ENCODE measurements at places on chromosomes 1 and 21.

GRCh38 chr1:115475901-115476300 lies 137.9 kb upstream of the NGF start:
- DNase-seq = no peak

DNA sequence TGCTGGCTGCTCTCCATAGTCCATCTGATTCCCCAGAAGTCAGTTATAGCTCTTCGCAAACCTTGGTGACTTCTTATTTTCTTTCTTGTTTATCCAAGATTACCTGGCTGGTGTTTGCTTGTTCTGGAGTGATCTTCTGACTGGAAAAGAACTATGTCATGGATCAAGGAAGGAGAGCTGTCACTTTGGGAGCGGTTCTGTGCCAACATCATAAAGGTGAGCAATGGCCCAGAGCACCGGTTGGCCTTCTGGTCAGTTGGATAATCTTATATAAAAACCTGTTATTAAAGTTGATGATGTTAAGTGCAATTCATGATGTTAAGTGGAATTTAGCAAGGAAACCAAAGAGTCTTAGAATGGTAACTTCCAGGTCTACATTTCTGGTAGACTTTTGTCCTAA lies 672 bp downstream of the DHDDS start:
- no peak for DNase-seq

DNA sequence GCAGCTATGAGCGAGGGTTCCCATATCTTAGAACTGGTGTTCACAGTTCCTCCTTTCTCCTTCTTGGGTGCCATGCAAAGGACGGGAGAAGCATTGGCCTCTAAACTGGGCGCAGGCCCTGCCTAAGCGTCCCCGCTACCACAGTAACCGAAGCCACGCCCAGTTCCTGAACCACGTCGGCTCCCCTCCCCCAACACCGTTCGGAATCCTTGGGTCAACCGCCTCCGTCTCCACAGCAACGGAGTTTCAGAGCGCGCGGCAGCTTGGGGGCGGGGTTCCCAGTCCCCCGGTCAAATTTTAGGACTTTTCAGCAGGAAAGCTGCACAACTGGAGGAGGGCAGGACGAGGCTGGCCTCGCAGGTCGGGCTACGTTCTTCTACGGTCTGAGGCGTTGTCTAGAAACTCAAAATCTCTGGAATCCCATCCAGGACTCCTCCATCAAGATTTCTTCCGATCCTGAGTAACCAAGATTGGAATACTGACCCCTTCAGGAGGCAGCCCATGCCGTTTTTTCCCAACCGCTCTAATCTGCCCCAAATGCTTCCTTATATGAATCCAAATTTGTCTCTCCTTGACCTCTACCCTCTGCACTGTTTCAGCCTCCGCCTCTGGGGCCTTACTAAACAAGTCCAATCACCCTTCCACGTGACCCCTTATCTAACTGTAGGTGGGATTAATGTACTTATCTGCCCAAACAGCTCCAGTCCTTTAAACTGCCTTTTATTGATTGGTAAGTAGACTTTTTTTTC lies at the start of gene SPAG17:
Gene SPAG17 (minus strand): TSS at position 145 of the 749 bp plus-strand sequence. CDS start 71 bp downstream, at position 74.
- DNase-seq = peak; percentile 79

DNA sequence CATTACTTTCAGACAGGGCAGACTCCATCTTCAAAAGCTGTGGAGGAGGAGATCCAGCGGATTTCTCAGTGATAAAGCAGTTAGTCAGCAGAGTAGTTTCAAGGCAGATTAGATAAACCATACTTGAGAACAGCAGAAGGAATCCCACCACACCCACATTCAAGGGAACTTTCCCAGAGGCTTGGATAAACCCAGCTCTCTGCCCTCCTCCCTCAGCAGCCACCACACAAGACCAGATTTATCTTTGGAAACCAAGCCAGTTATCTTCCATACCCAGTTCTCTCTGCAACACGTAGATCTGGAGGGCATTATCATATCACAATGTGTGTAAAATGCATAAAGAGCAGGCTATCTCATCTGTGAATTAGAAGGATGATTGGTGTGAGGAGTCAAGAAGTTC lies 40.2 kb downstream of the GFI1 start:
- DNase-seq = no peak

- no peak for DNase-seq
These were observed 3.1 kb downstream of the LAMTOR5 start for GRCh38 chr1:110404401-110404800.

- DNase-seq = peak; percentile 44
These were observed 2.8 kb downstream of the KCNJ9 start for GRCh38 chr1:160083968-160084770.

DNA sequence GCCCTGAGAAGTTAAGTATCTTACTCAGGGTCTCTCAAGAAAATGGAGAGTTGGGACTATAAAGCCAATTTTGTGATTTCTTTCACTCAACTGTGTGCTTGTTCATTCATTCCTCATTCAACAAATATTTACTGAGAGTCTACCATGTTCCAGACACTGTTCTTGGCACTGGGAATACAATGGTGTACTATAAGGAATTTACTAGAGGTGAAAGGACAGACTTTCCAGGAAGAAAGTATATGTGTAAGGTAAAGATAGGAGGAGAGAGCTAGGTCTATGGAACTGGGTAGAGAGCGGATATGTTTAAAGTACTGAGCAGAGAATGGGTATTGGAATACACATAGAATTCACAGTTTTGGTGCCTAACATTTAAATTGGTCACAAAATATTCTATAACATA lies 42.3 kb downstream of the ZNHIT6 start:
- no peak for DNase-seq

- no peak for DNase-seq
These were observed 272.5 kb upstream of the LRRC7 start for GRCh38 chr1:69295265-69295664.

DNA sequence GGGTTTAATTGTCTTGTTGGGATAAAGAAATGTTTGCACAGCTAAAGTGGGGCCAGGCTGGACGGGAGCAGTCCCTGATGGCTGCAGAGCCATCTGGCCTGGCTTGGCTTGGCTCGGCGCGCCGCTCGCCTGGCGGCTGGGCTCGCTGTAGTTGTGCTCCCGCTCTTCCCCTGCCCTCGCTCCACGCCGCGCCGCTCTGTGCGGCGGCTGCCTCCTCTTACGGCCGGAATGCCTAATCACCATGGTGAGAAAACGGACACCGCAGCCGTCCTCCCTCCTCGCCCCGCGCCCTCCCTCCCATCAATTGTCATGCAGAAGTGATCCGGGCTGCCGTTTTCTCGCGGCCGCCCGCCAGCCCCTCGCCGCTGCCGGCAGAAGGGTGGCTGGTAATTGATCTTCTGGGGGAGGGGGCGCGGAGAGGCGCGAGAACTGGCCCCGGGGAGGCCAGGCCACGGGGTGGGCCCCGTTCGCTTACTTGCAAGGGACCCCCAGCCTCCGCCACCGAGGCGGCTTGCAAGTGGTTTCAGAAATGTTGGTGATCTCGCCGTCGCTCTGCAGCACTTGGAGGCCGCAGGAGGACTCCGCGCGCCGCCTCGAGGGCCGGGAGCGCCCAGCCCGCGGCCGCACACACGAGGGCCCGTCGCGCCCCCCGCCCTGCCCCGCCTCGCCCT lies 12.4 kb downstream of the RNF220 start:
- DNase-seq = peak; percentile 73

DNA sequence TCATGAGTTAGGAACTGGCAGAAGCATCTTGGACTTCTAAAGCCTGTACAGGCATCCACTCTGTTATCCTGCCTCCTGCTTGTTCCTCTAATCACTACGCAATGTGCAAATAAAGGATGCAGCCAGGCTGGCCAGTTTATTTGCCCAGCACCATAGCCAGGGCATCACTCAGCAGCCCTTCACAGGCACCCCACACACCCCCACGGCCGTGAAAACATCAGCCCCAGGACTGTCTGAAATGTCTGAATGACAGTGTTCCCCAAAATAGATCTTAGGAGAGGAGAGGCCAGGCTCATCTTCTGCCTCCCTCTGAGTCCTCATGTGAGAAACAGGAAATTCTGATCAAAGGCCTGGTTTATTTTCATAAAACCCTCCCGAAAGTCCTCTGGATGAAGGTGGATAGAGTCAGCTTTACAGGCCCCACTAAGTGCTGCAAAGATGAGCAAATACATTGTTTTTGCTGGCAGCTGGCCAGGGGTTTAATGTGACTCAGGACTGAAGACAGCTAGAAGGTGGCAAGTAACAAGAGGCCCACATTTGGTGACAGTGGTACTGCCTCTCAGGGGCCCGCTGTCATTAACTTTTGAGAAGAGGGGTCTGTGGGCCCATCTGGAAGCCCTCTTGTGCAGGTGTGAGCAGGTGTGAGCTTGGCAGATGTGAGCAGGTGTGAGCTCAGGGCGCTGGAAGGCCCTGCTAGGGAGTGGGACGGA lies 32.9 kb downstream of the GRHL3 start:
- DNase-seq = no peak

GRCh38 chr1:43636006-43636641 lies 13.8 kb upstream of the KDM4A start:
- DNase-seq = no peak

GRCh38 chr1:40901886-40902852 lies 40.0 kb upstream of the CITED4 start:
- peak; percentile 43 for DNase-seq

- DNase-seq = no peak
These were observed 476 bp downstream of the AXDND1 start for GRCh38 chr1:179366093-179366800.

DNA sequence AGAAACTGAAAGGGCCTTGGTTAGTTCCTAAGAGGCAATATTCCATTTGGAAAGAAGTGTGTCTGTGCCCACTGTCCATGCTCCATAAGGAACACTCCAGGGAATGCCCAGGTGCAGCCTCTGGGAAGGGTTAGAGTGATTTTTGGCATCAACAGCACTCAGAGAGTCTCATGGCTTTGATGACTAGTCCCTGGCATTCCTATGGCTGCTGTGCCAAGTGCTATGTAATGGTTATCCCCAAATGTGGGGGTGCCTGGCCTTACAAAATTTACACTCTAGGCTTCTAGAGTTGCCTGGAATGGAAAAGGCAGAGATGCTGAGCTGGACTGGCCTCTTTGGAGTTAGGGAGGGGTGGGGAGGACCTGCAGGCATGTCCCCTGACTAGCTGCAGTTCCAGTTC lies 75.0 kb upstream of the BCAR3 start:
- DNase-seq = no peak

DNA sequence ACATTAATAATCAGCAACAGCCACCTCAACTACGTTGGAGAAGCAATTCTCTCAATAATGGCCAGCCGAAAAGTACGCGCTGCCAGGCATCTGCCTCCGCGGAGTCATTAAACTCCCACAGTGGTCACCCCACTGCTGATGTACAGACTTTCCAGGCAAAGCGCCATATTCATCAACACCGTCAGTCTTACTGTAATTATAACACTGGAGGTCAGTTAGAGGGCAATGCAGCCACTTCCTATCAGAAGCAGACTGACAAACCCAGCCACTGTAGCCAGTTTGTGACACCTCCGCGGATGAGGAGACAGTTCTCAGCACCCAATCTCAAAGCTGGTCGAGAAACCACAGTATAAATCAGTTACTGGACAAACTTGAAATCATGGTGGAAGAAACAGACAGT lies 93.9 kb downstream of the KIF1B start:
- DNase-seq = peak; percentile 70

GRCh38 chr1:9249534-9250410 lies 15.2 kb downstream of the H6PD start:
- DNase-seq = peak; percentile 87

DNA sequence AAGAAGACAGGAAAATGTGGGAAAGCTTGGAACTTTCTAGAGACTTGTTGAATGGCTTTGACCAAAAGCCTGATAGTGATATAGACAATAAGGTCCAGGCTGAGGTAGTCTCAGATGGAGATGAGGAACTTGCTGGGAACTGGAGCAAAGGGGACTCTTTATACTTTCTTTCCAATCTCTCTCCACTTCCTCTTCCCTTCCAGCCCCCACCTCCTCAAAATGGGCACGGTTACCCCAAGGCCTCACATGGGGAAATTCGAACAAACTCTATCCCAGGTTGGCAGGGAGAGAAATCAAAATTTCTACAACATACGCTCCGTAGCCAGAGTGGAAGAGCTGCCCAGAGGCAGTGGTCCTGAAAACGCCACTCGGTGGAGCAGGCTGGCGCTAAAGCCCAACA lies 15.2 kb downstream of the PPT1 start:
- DNase-seq = no peak

- no peak for DNase-seq
These were observed 76.5 kb downstream of the LACTBL1 start for GRCh38 chr1:22896184-22896583.

DNA sequence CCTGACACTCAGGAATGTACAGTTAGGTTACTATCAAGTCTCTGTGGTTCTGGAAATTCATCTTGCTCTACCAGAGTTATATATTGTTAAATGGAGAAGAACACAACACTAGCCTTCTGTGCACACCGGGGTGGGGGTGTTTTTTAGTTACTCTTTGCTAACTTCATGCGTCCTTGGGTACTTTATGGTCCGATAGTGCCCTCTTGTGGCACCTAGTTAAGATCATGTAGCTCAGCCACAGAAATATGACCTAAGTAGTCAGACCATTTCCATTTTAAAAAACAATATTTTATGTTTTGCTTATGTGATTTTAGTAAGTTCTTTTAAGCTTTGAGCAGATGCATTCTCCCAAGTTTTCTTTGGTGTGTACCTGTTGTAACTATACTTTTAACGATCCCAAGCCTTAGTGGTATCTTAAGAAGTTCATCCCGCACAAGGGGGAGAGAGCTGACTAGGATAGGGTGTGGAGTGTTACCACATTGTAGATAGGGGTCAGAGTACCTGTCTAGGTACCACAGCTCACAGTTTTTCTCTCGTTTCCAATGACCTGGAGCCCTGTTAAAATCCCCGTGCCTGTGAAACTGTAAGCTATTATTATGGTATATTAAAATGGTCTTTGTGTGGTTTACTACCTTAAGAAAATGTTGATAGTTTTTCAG lies 20.6 kb upstream of the SH3D21 start:
- DNase-seq = peak; percentile 75

- no peak for DNase-seq
These were observed 30.9 kb downstream of the ZNF670 start for GRCh38 chr1:247047702-247048101.

DNA sequence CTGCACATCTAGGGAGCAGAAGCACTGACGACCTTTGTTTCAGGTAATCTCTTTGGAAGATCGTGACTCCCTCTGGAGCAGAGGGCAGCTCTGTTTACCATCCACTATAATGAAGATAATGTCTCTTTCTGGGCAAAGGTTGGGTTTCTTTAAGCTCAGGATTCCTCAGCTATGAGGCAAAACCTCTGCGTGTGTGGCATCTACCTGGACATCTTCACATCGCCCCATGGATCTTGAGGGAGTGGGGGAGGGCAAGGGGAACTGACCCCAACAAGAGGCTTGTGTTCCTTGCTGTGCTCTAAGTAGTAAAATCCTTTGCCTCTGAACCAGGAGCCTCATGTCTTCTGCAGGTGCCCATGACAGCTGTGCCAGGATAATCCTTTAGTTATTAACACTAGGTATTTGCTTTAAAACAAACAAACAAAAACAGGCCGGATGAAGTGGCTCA lies 19.6 kb downstream of the SPATA45 start:
- DNase-seq = no peak

DNA sequence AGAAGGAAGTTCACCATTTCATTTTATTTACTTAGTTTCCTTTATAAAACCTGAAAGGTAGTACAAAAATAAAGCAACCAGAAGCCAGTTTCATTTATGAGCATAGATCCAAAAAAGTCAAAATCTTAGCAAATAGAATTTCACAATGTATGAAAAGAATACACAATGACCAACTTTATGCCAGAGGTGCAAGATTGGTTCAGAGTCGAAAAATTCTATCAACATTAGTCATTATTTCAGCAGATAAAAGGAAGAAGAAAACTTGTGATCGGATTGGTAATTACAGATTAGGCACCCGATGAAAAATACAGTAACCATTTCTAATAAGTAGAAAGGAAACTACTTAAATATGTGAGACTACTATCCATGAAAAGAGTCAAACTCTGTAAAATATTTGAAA lies 89.1 kb downstream of the ITSN1 start:
- DNase-seq = no peak
